ENCODE measurements at places on chromosomes 2 and 18.

DNA sequence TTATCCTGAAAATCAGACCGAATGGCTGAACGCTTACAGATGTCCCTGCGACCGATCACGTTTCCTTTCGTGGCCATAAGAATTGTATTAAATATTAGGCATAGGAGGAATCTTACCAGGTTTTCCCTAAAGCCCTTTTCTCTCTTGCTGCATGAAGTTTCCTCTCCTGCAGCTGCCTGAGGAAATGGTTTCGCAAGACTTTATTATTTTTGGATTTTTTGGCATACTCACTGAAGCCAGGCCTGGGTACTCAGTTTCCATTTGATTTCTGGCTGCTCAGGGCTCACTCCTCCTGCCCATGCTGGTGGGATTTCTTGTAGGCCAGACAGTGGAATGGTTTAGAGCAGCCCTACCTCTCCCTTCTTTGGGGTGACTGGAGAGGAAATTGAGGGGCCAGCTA, 114.0 kb downstream of the KLHL29 start:
- no peak for DNase-seq
- H3K4me1 ChIP-seq, result peaks cover 7% of the 10 kb centered on the region
- H3K36me3 ChIP-seq, result no peaks in the 10 kb centered on the region
- no peak overlapping the region for H3K4me3 ChIP-seq
- H3K27me3 ChIP-seq, result peaks cover 27% of the 10 kb centered on the region

DNA sequence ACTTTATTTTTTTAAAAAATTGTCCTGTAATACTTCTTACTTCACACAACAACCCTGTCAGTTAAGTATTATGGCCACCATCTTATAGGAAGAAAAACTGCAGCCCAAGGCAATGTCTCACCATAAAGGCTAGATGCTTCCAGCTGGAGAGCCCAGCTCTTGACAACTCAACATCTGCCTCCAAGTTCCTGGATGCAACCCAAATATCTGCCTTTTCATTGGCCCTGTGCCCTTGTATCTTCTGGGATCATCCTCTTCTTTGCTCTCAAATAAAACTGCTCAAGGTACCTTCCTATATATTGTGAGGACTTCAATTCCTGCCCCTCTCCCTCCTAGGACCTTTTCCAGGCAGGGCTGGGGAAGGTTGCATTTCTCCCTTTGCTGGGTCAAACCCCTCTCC, 69.5 kb downstream of the BIN1 start:
- peaks cover 2% of the 10 kb centered on the region for H3K4me1 ChIP-seq
- no peaks in the 10 kb centered on the region for H3K36me3 ChIP-seq
- no peaks in the 10 kb centered on the region for H3K27me3 ChIP-seq
- no peak for DNase-seq

- no peak overlapping the region for H3K27ac ChIP-seq
- DNase-seq, result no peak
- H3K27me3 ChIP-seq, result peaks cover 78% of the 10 kb centered on the region
- no peaks in the 10 kb centered on the region for H3K36me3 ChIP-seq
These were observed 4.9 kb downstream of the INHBB start for GRCh38 chr2:120350801-120351320.

GRCh38 chr18:12336887-12337286, 28.8 kb downstream of the TUBB6 start:
- H3K27ac ChIP-seq, result no peak overlapping the region
- DNase-seq, result no peak
- H3K4me1 ChIP-seq, result peaks cover 13% of the 10 kb centered on the region

DNA sequence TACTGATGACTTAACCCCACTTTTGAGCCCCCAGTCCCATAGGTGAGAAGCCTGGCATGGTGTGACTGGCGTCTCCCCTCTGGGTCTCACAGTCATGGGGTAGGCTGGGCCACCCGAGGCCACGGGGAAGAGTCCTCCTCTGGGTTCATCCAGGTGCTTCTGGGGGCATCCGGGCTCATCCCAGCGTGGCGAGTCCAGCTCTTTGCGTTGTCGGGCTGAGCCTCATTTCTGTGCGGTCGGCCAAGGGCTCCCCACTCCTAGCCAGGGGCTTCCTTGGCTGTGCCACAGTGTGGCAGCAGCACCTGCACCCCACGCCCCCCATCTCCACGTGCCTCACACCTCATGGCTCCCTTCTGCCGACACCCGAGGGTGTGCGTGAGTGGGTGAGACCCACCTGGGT, 27.6 kb upstream of the SNED1 start:
- H3K4me1 ChIP-seq, result no peaks in the 10 kb centered on the region
- no peak overlapping the region for H3K27ac ChIP-seq
- no peak overlapping the region for H3K4me3 ChIP-seq

DNA sequence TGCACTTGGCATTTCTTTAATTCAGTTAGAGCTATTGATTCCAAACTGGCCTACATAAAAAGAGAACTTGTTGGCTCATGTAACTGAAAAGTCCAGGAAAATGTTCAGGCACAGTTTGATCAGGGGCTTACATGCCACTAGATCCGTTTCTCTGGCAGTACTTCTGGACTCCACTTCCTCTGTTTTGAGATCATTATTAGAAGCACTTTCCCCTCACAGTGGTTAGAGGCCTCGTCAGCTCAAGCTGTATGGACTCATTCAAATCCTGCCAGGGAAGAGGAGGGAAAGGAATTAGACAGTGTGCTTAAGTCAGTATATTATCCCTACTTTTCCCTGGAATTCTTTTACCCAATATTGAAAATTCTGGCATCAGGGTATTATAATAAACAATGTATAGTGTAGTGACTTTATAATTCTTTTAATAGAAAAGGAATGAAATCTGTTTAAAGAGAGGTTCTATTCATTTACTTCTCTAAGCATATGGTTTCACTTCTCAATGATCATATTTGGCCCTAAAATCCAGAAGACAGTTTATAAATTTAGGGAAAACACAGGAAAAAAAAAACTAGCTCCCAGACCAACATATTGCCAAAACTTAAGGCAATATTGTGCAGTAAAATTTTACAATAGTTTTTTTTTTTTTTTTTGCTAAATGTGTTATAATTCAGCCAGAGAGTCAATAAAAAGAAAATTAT, 92.0 kb downstream of the ARMC9 start:
- H3K4me1 ChIP-seq, result peaks cover 17% of the 10 kb centered on the region
- no peaks in the 10 kb centered on the region for H3K36me3 ChIP-seq
- no peak for DNase-seq
- no peak overlapping the region for H3K4me3 ChIP-seq
- H3K27ac ChIP-seq, result no peak overlapping the region
- no peaks in the 10 kb centered on the region for H3K27me3 ChIP-seq

- no peaks in the 10 kb centered on the region for H3K4me1 ChIP-seq
- peak overlapping the region; percentile 56 for H3K4me3 ChIP-seq
- H3K36me3 ChIP-seq, result no peaks in the 10 kb centered on the region
- no peak overlapping the region for H3K27ac ChIP-seq
- DNase-seq, result peak; percentile 48
These were observed 49.6 kb upstream of the ITSN2 start for GRCh38 chr2:24409700-24410556.

GRCh38 chr2:69368588-69368987, 18.4 kb downstream of the GFPT1 start:
- H3K27me3 ChIP-seq, result no peaks in the 10 kb centered on the region
- H3K4me3 ChIP-seq, result no peak overlapping the region
- peaks cover 3% of the 10 kb centered on the region for H3K4me1 ChIP-seq
- H3K36me3 ChIP-seq, result peaks cover 53% of the 10 kb centered on the region
- no peak overlapping the region for H3K27ac ChIP-seq
- DNase-seq, result no peak

- DNase-seq, result no peak
- peaks cover 12% of the 10 kb centered on the region for H3K27me3 ChIP-seq
- H3K4me1 ChIP-seq, result no peaks in the 10 kb centered on the region
- H3K36me3 ChIP-seq, result no peaks in the 10 kb centered on the region
These were observed 210.9 kb downstream of the NDUFA10 start for GRCh38 chr2:239814116-239814860.

Measured in naive B cell (primary cell).